ENCODE measurements at places on chromosomes 5 and 9.

DNA sequence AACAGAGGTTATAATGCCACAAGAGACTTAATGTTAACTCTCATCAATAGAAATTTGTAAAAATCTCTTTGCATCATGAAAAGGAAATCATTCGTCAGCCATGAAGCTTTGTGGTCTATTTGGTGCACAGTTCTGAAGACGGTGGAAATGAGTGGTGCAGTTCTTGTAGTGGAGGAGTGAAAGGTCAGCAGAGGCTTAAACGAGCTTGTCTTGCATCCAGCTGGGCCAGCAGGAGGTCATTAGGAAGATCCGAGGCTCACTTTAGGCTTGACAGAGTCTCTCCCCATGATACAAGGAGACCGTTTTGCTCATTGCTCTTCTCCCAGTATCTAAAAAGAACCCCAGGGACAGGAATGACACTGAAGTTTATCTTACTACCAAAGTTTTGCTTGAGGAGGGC lies 440.8 kb downstream of the BNC2 start:
- DNase-seq, result no peak

- DNase-seq, result no peak
These were observed 348.9 kb downstream of the ARHGEF28 start for GRCh38 chr5:73974871-73975360.

DNA sequence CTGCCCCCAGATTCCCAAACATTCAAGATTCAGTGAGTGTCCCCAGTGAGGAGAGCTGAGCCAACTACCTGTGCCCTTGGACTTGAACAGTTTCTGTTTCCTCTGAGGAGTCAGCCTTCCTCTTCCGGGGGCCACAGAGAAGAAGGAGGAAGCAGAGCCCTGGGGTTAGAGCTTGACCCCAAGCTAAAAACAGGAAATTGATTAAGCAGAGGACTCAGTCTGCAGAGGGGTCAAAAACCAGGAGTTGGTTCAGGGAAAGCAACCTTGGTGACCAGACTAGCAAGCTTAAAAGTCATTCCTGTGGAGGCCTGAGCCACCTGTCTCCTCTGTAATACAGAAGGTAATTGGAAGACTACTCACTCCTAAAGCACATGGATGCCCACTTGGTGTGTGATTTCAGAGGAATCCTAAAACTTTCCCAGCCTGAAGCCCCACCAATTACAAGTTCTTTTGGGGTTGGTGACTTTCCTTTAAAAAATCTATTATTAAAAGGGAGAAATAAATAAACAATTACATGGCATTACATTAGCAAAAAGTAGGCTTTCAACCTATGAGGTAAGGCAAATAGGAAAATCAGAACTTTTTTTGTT lies 64.2 kb upstream of the SELENOP start:
- DNase-seq, result no peak

DNA sequence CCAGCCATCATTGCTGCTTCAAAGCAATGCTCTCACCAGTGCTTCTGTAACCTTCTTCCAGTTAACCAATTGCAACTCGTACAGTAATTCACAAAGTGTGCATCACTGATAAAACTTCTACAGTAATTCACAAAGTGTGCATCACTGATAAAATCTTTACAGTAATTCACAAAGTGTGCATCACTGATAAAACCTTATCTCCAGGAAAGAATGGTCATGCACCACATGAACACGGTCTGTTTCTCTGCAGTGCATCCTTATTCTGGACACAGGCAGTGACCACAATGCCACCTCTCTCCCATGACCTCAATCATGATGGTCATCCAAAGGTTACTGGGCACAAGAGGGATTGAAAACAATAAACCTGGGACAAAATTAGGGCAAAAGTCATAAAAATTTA lies 153.6 kb downstream of the TSSK1B start:
- no peak for DNase-seq

DNA sequence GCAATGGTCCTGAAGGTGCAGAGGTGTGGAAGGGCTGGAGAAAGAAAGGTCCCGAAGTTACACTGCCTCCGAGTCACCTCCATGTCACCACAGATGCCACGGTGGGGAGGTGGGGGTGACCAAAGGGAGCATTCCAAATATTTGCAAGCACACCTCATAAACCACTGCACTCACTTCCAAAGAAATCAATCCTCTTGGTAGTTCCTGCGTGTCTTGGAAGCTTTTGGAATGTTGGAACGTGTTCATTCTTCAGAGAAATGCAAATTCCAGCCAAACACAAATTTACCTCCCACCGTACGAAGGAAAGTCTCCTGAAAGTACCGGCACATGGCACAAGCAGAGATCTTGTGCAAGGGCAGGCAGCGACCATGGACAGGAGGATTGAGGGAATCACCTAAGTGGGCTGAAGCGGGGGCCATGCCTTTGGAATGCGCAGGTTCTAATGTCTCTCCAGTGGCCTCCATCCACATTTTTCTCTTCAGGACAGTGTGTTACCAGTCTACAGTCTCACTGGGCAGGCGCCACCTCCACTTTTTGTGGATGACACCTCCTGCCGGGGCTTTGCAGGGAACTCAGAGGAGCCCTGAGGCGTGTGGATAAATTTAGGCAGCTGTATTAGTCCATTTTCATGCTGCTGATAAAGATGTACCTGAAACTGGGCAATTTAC lies 54.0 kb downstream of the NSUN2 start:
- DNase-seq, result no peak
